ENCODE measurements at places on chromosomes 3 and 15. TPM values are rescaled to one million over a fixed set of nuclear protein-coding genes. Genes with fewer than 3 reads are reported as not detected.
A peak's percentile ranks its signal among the peaks of the same experiment; 100 is the strongest.

DNA sequence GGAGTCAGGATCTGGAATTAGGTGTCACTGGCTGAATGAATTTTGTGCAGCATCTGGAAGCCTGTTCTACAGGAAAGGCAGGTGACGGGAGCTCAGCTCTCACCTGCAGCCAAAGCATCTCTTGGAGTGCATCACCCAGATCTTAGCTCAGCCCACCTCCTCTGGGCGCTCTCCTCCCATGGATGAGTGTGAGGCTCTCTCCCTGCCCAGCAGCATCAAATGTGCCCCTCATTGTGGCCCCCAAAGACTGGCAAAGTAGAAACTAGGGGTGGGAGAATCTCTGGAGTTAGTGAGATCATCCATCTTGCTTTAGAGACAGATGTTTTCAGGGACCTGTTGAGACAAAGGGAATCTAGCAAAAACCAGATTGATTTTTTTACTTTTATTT lies 68.7 kb downstream of the SENP2 start:
- DNase-seq = no peak
- H3K27ac ChIP-seq = peak overlapping the region; percentile 94
- H3K27me3 ChIP-seq = no peaks in the 10 kb centered on the region
- no peak overlapping the region for H3K4me3 ChIP-seq
- H3K36me3 ChIP-seq = no peaks in the 10 kb centered on the region

GRCh38 chr3:179853176-179853575 lies 183.6 kb downstream of the PEX5L start:
- no peak for DNase-seq
- no peaks in the 10 kb centered on the region for H3K36me3 ChIP-seq
- no peaks in the 10 kb centered on the region for H3K27me3 ChIP-seq

DNA sequence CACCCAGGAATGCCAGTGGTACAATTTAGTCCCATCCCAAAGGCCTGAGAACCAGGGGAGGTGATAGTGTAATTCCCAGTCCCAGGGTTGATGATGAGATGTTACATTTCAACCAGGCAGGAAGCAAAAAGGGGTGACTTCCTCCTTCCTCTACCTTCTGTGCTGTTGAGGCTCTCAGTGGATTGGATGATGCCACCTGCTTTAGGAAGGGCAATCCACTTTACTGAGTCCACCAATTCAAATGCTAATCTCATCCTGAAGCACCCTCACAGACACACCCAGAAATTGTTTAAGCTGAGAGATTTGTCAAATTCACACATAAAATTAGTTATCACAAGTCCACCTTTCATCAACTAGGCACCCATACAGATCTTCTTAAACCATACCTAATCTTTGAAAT lies 418.5 kb upstream of the GOLIM4 start:
- H3K27ac ChIP-seq = no peak overlapping the region
- H3K36me3 ChIP-seq = no peaks in the 10 kb centered on the region
- H3K4me1 ChIP-seq = no peaks in the 10 kb centered on the region
- DNase-seq = no peak
- no peaks in the 10 kb centered on the region for H3K27me3 ChIP-seq

GRCh38 chr3:131107637-131108433 lies 81.2 kb downstream of the NEK11 start:
- no peak for DNase-seq
- H3K36me3 ChIP-seq = no peaks in the 10 kb centered on the region
- H3K4me1 ChIP-seq = no peaks in the 10 kb centered on the region
- no peak overlapping the region for H3K4me3 ChIP-seq
- H3K27me3 ChIP-seq = no peaks in the 10 kb centered on the region

DNA sequence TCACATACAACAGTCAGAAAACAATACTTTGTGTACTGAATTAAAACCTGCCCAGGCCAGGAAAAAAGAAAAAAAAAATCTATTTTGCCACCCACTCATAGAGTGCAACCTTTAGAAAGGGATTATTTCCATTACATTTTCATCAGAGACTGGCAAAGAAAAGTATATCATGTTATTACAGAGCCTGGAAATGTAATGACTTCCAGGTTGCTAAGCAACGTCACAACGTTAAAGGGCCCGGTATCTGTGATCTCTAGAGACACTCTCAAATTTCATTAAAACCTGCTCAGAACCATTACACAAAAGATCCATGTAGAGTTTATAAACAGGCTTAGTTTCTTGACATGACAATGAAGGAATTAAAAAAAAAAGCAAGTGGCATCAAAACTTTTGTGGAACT lies 170.5 kb downstream of the CTNNB1 start:
- no peaks in the 10 kb centered on the region for H3K4me1 ChIP-seq
- H3K36me3 ChIP-seq = no peaks in the 10 kb centered on the region
- no peak overlapping the region for H3K27ac ChIP-seq
- no peak for DNase-seq

GRCh38 chr15:101026656-101027272 lies 107.6 kb downstream of the LRRK1 start:
- H3K27me3 ChIP-seq = no peaks in the 10 kb centered on the region
- no peaks in the 10 kb centered on the region for H3K36me3 ChIP-seq
- no peak overlapping the region for H3K4me3 ChIP-seq
- no peak overlapping the region for H3K27ac ChIP-seq

GRCh38 chr15:59313641-59314332 lies 58.9 kb downstream of the MYO1E start:
- peak overlapping the region; percentile 42 for H3K27ac ChIP-seq
- no peak for DNase-seq
- no peak overlapping the region for H3K4me3 ChIP-seq
- H3K27me3 ChIP-seq = no peaks in the 10 kb centered on the region

XRN1 gene
- 45.7 TPM for total RNA-seq

Data from vagina (tissue), 2 donors.